ENCODE measurements at places on chromosomes 6 and 20.
A peak's percentile ranks its signal among the peaks of the same experiment; 100 is the strongest.

DNA sequence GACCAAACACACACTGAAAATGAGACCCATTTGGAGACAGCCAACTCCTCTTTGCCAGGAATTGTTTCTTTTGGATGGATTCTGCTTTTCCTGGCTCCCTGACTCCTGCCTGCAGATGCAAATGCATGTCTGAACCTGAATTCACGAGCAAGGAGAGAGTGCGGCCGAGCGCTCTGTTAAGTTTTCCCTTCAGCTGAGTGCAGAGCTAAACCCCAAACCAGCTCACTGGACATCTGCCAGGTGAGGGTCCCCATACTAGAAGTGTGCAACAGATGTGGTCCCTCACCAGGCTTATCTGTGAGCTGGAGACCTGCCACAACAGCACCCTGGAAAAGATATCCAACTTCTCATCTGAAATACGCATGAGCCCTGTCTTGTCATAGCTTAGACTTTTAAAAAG lies 59.0 kb downstream of the CD164 start:
- no peak for DNase-seq

GRCh38 chr6:73562558-73562957 lies 41.7 kb upstream of the EEF1A1 start:
- no peak for DNase-seq

DNA sequence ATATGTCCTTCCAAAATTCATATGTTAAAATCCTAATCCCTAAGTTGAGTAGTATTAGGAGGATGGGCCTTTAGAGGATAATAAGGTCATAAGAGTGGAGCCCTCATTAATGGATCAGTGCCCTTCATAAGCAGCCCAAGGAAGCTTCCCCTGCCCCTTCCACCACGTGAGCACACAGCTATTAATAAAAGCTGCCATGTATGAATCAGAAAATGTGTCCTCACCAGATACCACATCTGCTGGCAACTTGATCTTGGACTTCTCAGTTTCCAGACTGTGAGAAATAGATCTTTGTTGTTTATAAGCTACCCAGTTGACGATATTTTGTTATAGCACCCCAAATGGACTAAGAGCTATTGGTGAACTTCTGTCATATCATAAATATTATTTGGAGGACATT lies 207.7 kb upstream of the HDDC2 start:
- no peak for DNase-seq

DNA sequence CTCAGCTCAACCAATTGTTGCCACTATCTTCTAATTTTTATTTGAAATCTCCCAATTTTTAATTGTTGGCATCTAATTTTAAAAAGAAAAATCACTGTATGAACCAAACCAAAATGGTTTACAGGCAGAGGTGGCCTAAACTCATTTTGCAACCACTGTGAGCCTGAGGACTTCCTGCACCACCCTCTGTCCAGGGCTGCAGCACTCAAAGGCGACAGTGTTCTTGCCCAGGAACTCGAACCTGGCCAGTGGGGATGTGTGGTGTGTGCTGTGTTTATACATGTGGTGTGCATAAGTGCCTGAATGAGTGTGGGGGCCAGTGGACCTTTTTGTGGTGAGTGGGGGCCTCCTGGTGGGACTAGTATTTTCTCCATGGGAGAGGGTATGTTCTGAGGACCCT lies 24.4 kb upstream of the SLC22A7 start:
- DNase-seq: no peak

DNA sequence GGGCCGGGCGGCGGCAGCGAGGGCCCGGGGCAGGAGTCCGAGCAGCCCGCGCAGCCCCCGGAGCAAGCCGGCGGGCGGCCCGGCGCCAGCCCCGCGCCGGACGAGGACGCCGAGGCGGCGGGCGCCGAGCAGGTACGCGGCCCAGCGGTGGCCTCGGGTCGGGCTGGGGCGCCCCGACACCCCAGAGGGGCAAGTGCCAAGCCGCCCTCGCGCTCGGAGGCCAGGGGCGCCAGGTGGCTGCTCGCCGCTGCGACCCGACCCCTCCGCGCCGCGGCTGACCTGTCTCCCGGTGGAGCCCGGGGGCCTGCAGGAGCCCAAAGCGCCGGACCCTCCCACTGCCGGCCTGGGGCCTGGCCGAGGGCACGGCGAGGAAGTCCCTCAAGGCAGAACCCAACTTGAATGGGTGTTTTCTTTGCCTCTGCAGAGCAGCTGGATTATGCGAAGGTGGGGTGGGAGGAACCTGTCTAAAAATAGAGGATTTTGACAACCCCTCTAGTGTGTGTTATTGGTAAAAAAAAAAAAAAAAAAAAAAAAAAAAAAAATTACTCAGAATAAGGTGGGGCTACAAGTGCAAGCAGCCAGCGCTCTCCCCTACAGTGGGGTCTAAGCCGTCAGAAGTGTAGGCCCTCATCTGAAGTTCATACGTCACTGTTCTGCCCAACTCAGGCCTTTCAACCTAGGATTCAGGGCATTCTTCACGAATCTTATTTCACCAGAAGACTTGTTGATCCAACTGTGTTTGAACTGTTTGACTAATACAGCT lies 609 bp downstream of the OGFRL1 start:
- peak; percentile 63 for DNase-seq

DNA sequence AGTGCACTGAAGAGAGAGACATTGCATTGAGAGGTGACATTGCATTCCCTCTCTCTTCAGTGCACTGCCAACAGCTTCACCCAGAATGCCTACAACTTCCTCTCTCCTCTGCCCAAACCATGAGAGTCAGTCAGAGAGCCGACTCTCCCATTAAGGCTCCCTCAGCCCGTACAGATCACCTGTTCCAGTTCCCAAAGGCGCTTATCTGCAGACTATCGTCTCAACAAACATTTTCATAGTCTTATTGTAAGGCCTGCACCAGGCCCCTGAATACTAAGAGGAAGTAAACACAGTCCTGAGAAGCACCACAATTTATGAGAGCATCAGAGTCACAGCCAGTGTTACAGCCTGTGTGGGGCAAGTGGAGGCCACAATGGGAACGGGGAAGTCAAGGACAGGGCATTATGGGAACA lies 53.7 kb downstream of the GFOD1 start:
- no peak for DNase-seq

DNA sequence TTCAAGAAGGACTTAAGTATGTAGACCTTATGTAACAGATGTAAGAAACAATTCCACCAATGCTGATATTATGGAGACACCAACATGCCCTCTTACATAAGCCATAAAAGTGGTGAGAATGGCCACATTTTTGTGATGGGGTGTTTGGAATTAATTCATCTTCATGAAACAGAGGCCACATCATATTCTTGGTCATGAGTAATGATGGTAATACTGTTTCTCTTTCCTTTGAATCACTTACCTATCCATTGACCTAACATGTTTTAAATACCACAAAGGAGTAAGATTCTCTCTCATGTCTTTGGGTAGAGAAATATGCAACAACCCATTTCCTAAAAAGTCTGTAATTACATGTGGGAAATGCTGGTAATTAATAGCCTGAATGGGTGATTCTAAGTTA lies 545.4 kb upstream of the FLRT3 start:
- DNase-seq: no peak

DNA sequence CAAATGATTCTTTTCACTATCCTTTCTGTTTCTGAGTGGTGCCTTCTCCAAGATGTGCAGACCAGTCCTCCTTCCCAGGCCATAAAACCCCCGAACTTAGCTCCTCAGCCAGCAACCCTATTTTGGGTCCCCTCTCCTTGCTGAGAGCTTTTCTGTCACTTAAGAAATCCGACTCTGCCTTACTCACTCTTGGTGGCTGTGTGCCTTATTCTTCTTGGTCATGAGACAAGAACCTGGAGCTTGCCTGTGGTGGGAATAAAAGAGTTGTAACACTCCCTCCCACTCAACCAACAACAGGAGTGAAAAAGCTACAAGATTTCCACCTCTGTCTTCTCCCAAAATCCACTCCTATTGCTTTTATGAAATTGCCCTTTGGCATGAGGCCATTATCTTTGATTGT lies 62.6 kb downstream of the RPS12 start:
- no peak for DNase-seq

DNA sequence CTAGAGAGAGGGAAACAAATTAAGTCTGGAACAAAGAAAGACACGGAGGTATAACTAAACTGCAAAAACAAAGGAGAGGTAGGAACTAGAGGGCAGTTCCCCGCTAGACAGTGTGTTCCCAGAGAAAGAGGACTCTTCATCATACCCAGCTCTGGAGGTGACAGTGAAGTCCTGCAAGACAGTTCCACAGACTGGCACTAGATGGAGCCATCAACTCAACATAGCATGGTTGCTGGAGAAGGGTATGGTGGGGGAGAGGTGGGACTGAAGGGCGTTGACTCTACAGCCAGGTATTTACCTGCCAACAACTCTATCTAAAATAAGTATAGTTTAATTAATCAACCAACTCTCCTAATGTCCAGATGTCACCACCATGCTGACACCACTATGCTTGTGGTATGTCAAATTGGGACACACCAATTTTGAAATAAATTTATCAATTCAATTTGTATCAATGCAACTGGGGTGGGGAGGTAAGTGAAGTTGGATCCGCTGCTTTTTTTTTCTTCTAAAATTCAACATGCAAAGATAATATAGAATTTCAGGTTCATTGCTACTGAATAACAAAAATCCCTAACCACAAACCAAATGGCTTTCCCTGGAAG lies 9.7 kb downstream of the BACH2 start:
- DNase-seq: peak; percentile 55

GRCh38 chr6:156933201-156934068 lies 156.3 kb downstream of the ARID1B start:
- peak; percentile 16 for DNase-seq

DNA sequence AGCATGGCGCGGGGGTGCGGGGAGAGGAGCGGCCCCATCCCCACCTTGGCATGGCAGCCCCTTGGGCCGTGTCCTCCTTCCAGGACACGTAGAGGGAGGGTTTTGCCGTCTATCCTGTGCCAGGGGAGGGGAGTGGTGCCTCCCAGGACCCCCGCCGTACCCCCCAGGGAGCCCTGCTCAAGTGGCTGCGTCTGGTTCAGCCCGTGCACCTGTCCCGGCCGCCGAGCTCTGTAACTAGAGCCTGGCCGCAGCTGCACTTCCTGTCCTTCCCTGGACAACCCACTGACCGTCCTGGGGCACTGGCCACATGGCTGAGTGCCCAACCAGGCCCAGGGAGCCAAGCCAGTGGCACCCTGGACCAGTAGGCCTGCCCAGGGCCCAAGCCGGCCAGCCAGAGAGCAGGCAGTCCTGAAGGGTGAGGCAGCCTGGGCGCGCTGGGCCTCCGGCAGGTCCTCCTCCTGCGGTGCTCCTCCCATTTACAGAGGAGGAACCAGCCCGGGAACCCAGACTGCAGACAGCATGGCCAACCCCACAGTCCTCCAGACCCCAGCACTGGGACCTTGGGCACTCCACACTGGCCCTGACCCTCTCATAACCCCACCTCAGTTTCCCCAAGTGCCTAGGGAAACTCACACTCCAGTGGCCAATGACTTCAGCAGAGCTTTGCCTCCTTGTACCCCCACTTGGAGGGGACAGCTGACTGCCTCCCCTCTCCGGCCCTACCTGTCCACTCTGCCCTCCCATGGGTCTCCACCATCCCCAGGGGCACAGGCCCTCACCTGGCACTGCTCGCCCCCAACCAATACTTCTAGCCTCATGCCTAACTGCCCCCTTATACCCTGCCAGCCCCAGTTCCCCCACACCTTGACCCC lies 8.7 kb downstream of the LAMA5 start:
- no peak for DNase-seq

GRCh38 chr6:26224940-26225847 lies 138.0 kb downstream of the HFE start:
- peak; percentile 68 for DNase-seq

GRCh38 chr6:39844866-39845265 lies 52.7 kb downstream of the DAAM2 start:
- DNase-seq: no peak

DNA sequence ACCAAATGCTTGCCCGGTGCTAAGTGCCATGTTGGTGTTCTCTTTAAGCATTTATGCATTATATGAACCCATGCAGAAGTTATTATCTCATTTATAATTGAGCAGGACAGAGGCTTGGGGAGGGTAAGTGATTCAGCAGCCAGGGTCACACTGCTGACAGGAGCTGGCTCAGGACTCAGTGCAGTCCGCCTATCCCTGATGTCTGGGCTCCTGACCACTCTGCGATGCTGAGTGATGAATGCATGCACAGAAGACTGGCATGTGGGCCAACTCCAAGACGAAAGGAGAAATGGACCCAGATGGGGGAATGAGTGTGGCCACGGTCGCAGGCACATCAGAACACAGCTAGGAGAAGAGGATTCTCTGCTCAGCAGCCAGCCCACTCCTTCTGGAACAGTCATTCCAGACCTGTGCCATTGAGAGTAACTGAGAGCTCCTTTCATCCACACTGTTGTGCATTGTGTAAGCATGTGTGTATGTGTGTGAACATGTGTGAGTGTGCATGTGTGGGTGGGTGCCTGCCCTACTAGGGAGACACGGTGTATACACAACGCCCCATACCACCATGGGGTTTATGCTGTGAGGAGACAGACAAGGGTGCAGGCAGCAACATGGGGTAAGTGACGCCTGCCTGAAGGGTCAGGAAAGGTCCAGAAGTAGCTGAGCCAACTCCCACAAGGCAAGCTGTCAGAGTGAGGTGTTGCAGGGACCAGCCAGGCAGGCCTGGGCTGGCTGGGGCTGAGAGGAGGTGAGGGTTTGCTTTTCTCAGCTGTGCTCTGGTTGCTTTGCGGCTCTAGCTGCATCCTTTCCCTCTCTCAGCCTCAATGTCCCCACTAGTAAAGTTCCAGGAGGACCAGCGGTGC lies 97.8 kb upstream of the PMEPA1 start:
- no peak for DNase-seq

- DNase-seq: no peak
Observed at GRCh38 chr6:104404377-104404776, 455.3 kb downstream of the HACE1 start.

- no peak for DNase-seq
Observed at GRCh38 chr6:42304053-42304712, 86.5 kb upstream of the MRPS10 start.

GRCh38 chr6:16236631-16237199 lies 1.7 kb upstream of the GMPR start:
- DNase-seq: no peak

DNA sequence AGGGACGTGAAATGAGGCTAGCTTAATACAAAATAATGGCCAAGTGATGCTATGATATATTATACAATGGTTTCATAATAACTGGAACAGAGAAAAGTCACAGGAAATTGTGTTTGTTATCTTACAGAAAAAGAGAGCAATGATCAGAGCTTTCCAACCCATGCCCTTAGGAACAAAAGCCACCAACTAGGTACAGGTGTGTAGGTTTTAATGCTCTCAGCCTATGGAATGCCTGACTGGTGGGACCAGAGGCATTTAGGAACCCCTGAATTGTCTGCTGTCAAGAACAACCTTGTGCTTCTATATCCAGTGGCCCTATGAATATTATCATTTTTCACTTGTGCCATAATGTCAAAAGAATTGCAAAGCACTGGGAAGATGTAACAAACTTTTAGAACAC lies 133.0 kb upstream of the RUNX2 start:
- DNase-seq: no peak

DNA sequence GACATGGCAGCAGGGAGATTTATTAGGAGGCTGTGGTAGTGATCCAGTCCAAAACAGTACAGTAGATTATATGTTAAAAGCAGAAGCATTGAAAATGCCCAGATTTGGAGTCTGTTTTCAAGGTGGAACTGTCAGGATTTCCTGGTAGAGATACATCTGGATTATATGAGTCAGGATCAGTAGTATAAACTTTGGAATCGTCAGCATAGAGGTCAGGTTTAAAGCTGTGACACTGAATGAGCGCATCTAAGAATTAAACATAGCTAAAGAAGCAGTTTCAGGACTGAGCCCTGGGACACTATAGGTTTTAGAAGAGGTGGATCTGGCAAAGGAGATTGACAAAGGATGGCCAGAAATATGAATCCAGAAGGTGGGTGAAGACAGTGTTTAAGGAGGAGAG lies 60.4 kb downstream of the RNF144B start:
- DNase-seq: no peak

- no peak for DNase-seq
Observed at GRCh38 chr6:121216928-121217327, 117.4 kb downstream of the TBC1D32 start.
